ENCODE measurements at places on chromosomes 7 and 10.

DNA sequence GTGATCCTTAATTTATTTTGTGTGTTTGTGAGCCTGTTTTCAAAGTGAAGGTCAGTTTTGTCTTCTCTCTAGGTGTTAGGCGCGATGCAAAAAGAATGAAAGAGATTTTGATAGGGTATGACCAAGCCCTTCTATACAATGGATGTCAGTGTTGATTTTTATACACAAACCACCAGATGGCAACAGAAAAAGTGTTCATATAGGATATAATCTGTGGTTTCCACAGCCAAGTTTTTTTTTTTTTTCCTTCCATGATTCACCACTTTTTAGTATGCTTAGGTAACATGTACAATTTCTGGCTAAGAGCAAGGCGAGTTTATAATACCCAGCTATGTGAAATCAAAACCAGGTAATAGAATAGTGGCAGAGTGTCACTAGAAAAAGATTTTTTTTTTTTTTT, 8.1 kb downstream of the SDK1 start:
- DNase-seq = no peak

GRCh38 chr7:22013711-22014110, 68.0 kb upstream of the CDCA7L start:
- no peak for DNase-seq

DNA sequence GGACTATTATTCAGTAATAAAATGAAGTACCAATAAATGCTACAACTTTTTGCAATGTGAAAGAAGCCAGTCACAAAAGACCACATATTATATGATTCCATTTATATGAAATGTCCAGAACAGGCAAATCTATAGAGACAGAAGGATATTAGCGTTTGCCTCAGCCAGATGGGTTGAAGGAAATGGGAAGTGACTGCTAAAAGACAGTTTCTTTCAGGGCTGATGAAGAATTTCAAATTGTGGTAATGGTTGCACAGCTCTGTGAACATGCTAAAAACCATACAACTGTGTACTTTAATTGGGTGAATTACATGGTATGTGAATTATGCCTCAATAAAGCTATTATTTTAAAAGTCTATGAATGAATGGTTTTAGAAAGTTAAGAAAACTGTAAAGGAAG, 23.9 kb upstream of the REEP3 start:
- DNase-seq = no peak

DNA sequence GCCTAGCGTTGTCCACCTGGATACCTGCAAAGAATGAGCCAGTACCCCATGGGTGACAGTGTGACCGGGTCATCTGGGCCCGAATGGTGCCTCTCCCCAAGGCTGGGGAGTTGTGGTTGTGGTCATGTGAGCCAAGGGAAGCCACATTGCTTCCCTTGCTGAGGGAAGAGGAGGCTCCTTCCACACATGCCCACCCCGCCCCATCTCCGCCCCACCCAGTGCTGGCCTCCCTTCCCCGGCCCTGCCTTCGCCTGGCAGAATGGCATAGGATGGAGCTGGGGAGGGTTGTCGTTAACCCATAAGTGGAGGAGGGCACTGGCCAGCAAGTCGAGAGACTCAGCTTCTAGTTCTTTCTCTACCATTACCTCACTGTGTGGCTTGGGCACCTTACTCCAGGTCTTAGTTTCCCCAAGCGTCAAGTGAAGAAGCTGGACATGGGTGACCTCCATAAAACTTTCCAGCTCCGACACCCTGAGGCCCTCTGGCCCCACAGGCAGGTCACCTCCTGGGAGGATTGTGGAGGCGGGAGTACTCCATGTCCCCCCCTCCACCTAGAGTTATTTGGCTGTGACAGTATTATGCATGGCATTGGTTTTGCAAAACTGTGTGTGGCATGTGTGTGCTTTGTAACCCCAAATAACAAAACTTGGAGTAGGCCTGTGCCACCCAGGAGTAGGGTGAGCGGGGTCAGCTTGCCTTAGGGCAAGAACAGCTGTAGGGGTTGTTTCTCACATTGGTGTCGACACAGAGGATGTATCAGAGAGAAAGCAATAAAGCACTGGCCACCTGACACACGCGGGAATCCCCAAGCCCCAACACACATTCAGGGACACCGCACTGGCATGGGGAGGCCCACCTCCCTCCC, 90.5 kb upstream of the MACROH2A2 start:
- DNase-seq = no peak

- DNase-seq = peak; percentile 6
Observed at GRCh38 chr10:120979435-120980278, 128.5 kb downstream of the WDR11 start.

- no peak for DNase-seq
Observed at GRCh38 chr7:68015122-68015977, 1018.7 kb downstream of the TYW1 start.

- no peak for DNase-seq
Observed at GRCh38 chr7:77985232-77985973, 186.8 kb downstream of the PHTF2 start.

- DNase-seq = no peak
Observed at GRCh38 chr7:95304990-95305389, 19.3 kb downstream of the PON1 start.

DNA sequence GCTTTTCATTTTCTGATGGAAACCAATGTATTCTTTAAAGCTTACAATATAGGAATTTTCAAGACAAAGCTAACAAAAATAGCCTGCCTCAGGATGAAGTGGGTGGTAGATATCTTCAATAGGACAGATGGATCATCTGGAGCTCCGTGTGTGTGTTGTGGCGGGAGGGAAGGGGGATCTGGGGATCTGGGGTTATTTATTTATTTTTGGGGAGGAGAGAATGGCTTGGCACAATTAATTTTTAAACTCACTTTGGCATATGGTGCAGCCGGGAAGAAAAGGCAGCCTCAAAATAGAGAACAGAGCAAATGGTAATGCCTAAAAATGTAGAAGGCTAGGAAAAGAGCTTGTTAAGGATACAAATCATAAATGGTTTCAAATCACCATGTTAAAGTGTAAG, 11.6 kb upstream of the ABLIM1 start:
- no peak for DNase-seq

DNA sequence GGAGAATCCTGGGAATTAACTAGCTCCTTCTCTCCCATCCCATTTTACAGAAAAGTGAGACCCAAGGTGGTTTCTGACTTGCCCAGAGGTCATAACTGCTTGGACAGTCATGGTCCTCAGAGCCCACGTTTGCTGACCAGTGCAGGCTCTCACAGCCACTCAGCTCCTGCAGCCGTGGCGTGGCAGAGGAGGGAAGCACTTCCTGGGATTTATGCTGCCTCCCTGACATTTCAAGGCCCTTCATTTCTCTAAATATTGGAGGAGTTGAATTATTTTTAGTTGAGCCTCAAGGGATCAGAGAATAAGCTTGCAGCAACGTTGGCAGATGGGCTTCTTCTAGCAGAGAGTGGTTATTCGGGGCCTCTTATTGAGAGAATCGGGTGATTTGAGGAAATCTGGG, 77.1 kb downstream of the LHPP start:
- no peak for DNase-seq

DNA sequence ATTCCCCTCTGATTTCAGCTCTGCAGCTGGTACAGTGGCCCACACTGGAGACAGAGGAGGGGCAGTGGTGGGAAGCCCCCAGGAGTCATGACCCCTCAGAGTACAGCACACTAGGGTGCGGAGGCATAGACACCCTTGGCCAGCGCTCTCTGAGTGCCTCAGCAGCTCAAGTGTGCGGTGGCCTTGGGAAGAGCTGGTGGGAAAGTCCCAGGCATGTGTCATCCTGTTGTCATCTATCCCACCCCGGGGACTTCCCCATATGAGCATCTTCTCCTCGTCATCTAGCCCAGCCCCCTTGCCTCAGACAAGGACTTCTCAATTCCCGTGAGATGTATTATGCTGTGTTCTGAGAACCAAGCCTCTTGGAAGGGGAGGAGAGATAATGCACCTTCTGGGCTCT, 15.6 kb upstream of the PPIF start:
- DNase-seq = peak; percentile 83

DNA sequence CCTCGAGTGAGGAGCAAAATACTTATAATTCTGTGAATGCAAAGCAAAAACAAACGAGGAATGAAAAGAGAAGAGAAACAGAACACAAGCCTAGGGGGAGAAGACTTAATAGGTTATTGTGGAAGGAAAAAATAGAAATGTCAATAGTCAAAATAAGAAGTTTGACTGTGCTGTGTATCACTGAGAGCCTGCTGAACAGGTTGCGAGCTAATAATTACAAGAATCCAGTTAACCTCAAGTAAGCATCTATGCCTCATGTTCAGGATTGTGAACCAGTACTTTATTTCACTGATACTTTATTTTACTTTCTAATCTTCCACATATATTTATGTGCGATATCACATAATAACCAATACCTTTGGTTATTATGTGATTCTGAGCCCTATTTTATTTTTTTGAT, 316.7 kb downstream of the OTUD1 start:
- DNase-seq = no peak

- no peak for DNase-seq
Observed at GRCh38 chr7:42055171-42055570, 181.8 kb downstream of the GLI3 start.

GRCh38 chr10:59864141-59864962, 42.0 kb downstream of the CCDC6 start:
- no peak for DNase-seq

- no peak for DNase-seq
Observed at GRCh38 chr10:69769395-69769992, 32.2 kb upstream of the COL13A1 start.

DNA sequence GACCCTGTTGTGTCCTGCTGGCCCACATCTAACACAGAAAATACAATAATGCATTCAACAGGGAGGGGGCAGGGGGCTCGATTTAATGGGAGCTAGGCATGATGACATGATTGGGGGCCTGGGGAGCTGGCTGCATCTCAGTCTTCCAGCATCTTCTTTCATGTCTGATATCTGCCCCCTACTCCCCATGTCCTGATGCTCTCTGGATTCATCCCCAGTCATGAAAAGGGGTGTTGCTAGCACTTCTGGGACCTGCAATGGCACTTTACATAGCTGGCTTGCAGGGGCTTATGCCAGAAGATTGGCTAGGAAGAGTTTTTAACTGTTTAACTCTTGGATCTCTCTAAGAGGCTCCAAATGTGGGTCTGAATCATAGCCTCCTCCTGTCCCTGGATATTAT, 94.9 kb downstream of the AOAH start:
- DNase-seq = no peak

DNA sequence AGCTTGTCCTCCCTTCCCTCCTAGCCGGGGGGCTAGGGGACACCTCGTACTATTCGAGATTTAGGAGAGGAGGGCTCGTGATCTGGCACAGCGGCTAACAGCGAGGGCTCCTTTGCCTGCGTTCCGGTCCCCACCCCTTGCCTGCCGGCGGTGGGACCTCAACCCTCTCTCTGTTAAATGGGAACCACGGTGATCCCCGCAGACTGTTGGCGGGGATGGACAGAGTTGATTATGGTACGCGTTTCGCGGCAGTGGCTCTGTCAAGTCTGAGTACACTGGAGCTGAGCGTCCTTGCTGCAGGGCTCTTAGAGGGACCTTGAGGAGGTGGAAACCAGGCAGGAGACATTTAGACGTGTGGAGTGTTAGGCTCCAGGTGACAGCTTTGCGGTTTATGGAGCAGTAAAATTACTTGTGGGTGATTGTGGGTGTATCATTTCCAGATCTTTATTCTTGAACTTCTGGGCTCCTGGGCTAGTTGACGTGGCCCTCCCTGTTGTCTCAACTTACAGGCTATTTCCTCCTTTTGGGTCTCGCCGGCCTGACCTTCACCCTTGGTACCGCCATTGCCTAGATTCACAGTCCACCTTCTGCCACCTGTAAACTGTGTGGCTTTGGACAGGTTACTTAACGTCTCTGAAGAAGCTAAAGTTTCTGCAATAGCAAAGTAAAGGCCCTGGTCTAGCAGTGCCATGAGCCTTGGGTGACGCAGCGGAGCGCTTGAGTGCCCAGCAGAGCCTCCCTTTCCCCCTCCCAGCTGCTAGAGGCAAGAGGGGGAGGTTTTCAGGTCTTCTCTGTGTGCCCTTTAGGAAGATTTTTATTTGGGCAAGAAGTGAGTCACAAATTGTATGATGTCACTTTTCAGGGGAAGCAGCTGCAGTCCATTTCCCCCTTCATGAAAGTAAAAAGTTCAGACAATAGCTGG, 739 bp downstream of the CASP7 start:
- DNase-seq = peak; percentile 14

- DNase-seq = no peak
Observed at GRCh38 chr7:36207451-36208291, 54.6 kb downstream of the EEPD1 start.

- DNase-seq = no peak
Observed at GRCh38 chr7:132141109-132141508, 435.2 kb downstream of the PLXNA4 start.

DNA sequence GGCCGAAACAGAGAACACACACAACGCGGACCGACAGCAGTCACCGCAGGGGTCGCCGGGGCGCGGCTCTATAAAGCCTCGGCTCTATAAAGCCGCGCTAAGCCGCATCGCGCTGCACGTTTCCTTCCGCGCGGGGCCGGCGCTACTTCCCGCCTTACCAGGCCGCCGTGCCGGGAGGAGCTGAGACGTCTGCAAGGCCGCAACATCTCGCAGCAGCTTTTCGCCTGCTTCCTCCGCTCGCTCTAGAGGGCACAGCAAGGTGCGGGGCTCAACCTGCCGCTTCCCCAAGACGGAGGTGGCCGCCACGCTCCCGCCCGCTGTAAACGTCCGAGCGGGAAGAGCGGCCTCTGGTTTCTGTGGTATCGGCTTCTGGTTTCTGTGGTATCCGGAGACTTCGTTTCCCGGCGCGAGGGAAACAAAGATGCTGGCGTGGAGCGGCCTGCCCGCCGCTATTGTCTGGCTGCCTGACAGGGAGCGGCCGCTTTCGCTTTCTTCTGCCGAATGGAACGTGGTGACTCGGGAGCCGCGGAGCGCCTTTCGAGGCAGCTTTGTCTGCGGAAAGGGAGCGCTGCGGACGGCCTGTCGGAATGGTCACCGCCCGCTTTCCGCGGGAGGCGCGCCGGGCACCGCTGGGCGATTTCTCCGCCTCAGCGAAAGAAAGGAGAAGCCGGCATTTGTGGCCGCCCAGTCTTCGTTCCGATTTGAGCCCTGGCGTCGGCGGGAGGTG, 91.8 kb downstream of the SPAG6 start:
- peak; percentile 76 for DNase-seq

GRCh38 chr10:79070081-79070605, 1.4 kb downstream of the ZMIZ1 start:
- no peak for DNase-seq

- no peak for DNase-seq
Observed at GRCh38 chr10:71244431-71245419, 32.4 kb downstream of the UNC5B start.

- no peak for DNase-seq
Observed at GRCh38 chr10:52652431-52653262, 119.9 kb downstream of the MBL2 start.

DNA sequence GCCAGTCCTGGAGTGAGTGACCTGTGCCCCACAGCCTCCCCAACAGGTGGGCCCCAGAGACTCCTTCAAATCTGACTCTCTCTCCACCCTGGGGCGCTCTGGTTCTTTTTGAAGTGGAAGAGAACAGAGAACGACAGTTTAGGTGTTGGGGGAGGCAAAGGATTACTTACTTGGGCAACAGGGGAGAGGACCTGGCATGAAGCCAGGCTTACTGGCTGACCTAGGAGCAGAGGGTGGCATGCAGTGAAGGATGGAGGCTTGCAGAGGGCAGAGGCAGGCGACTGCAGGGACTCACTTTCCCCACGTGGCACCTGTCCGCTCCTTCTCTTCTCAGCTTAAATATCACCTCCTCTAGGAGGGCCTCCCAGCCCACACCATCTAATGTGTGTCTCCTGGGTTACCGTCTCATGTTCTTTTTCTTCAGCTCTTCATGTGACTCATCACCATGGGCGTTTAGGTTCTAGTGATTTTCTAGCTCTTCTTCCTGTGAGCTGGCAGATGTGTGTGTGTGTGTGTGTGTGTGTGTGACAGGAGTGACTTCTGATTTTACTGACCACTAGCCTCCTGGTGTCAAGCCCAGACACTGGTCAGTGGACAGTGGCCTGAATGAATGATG, 15.5 kb downstream of the LZTS2 start:
- no peak for DNase-seq

Data from activated T-cell treated with anti-CD3 and anti-CD28 coated beads for 24 hours (primary cell).